Occipital lobe (tissue), 3 donors: ENCODE measurements at places on chromosomes 7 and 10.

- no peak for DNase-seq
Observed at GRCh38 chr10:79982861-79983260, 34.0 kb upstream of the SFTPD start.

DNA sequence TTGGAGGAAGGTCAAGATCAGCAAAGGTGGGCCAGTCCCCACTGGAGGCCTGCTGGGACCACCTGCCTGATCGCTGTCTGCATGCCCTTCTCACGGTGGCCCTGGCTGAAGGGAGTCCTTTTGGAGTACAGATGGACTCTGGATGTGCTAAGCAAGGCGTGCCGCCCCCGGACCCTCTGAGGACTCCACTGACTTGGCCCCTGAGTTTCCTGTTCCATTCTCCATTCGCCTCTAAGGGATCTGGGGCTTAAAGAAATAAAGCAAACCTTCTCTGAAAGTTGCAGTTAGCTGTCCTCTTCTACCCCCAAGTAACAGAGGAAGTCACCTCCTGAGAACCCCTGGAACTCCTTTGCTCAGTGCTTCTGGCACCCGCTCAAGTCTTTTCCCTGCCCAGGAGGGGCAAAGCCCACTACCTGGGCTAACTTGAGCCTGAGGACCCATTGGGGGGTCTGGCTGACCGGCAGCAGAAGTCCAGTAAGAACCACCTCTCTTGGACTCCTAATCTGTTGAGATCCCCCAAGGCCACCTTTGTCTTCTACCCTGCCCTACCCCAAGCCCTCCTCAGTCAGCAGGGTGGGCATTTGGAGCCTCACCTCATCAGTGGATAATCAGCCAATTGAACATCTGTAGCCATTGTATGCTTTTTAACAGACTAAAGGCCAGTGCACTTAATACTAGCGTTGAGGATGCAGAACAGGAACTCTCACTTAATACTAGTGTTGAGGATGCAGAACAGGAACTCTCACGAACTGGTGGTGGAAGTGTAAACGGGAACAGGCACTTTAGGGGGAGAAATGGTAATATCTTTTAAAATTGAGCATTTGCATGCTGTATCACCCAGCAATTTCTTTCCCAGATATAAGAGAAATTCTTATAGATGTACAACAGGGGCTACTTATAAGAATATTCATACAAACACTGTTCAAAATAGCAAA is 2.2 kb downstream of the TBATA start:
- DNase-seq, result no peak

GRCh38 chr7:2193575-2194305 is 39.0 kb downstream of the MAD1L1 start:
- no peak for DNase-seq

DNA sequence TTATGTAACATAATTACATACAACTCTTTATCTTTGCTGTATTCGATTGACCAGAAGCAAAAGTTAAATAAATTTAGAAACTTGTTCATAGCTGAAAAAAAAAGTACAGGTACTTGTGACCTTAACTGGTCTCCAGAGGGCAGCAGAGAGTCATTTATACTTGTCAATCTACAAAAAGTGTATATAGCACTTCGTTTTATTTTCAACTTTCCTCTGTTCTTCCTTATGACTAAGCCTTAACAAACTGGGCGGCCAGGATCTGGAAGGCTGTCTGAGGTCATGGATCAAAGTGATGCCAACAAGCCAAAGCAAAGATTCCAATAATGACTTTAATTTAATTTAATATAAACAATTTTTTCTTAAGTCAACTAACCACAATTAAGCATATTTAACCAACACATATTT is 29.8 kb downstream of the C10orf67 start:
- DNase-seq, result no peak

- no peak for DNase-seq
Observed at GRCh38 chr7:84384417-84384816, 189.8 kb upstream of the SEMA3A start.
